Stimulated activated CD8-positive, alpha-beta memory T cell treated with anti-CD3 and anti-CD28 coated beads, Interleukin-7, amount 100 ng/mL, for 4 hours (primary cell): ENCODE measurements at places on chromosomes 2 and 18.

DNA sequence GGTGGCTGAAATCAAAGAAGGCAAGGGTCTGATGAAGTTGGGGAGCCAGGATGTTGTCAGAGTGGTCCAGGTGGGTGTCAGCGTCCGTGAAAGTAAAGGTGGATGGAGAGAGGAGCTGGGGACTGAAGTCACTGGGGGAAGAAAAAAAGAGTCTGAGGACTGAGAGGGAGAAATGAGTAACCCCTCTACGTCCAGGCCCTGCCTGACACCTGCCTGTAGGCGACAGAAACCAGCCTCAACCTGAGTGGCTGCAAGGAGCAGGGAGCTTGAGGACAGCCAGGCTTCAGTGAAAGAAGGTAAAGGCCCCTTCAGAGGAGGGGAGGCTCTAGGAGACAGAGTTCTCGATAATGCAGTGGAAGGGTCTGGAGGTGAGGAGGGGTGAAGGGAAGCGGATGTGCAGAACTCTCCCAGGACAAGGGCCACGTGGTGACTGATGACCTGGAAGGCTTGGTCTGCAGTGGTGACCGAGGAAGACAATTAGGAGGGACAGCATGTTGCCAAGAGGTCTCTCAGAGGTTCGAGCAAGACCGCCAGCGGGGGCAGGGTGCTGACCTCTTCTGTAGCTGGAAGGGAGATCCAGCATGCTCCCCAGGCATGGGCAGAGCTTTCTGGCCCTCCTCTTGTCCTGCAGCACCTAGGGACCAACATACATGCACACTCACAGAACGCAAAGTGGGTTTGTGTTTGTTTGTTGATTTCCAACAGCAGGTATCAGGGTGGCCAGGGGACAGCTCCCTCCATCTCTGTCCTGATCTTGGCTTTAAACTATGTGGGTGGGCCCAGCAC is 86.6 kb upstream of the TMEM247 start:
- DNase-seq: no peak

DNA sequence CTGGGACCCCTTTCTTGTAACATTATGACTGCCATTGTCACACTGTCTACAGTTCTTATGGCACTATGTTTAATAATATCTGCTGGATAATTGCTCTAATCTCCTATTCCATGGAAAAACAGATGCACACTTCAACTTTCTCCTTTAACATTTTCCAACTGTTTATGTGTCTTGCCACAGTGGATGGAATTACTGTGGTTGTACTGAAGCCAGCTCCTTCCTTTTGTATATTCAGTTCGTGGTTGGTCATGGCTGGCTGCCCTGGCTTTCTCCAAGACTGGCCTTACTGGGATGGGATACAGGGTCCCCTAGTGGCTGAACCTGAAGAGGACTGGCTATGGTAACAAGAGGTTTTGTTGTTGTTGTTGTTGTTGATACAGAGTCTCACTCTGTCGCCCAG is 113.9 kb downstream of the SS18 start:
- DNase-seq: no peak

DNA sequence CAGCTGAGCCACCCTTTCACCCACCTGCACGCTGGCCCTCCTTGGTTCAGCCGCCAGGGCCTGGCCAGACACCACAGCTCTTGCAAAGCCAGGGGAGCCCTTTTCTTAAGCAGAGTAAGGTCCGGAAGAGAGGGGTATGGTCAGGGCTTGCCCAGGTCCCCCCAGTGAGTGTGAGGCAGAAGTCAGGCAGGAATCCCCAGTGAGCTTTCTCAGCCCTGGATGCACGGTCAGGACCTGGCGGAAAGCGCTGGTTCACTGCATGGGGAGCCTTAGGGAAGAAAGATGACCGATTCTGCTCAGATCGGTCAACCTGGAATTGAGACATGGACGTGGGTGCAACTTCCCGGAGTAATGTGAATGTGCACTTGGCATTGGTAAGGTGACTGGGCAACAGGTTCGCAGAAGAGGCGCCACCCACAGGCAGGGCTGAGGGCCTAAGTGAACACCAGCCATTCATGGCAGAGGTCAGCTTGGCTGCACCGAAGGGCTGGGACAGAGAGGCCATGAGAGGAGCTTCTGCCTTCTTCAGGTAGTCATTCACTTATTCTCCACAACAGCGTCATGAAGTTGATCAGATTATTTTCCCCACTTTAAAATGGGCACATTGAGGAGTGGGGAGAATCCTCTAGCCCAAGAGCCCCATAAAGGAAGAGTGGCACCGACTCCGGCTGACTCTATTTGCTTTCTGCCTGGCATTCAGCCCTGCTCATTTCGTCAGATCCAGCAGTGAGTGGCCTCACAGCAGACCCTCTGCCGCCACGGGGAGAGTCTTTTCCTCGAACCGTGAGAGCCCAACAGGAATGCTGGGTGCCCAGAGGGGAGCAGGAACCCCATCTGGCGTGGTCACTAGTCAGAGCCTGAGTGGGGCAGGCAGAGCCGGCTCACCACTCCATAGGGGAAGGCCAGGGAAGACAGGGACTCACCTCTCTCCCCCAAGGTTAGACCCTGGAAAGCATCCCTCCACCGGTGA is 35.8 kb downstream of the SCTR start:
- DNase-seq: no peak

- no peak for DNase-seq
Observed at GRCh38 chr2:98601532-98602132, 6.7 kb downstream of the COA5 start.

DNA sequence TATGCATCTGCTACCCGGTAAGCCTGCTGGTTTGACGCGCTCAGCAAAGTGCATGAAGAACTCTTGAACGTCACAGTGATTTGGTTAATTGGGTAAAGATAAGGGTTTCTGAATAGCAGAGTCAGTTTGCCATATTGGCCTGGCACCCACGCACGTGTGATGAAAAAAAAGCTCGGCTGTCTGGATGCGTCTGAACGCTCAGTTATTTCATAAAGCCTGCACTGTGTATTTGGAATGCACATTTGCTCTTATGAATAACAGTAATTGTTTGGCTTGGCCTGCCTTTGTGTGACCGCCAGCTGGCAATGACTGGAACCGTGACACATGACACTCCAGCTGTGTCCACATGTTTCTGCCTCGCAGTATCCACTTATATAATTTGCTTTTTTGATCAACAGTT is 129.2 kb upstream of the MEIS1 start:
- DNase-seq: no peak

GRCh38 chr2:29775937-29776336 is 145.4 kb downstream of the ALK start:
- DNase-seq: no peak

DNA sequence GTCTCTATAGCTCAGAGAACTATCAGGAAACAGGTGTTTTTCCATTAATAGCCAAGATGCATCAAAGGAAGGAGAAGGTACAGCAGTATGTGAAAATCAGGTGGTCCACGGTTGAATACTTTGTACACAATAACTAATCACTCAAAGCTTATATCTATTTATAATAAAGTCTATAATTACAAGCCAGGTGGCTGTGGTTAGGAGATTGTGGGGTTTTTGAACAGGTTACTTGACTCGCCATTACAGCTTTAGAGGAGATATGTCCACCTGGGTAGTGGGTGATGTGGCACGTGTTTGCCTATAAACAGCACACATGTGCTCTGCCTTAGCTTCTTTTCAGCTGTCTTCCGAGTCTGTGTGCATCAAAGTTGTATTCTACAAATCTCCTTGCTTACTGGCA is 892.2 kb upstream of the ZEB2 start:
- no peak for DNase-seq

DNA sequence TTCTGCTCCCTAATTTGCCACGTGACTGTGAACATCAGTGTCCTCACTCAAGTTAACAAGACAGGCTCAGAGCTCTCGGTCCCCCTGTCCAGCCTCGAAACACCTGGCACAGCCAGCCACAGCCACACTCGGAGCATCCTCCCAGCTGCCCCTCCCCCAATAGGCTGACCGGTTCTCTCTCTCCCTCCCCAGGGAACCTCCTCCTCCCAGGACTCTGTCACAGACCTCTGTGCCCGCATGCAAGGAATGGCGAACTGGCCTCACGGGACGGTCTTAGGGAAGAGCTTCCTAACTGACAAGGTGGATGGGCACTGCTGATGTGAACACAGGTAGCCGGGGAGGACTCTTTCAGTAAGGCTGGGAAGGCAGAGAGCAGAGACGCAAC is 18.8 kb downstream of the CYP26B1 start:
- no peak for DNase-seq

- DNase-seq: no peak
Observed at GRCh38 chr2:105038383-105039061, 653 bp downstream of the MRPS9 start.

DNA sequence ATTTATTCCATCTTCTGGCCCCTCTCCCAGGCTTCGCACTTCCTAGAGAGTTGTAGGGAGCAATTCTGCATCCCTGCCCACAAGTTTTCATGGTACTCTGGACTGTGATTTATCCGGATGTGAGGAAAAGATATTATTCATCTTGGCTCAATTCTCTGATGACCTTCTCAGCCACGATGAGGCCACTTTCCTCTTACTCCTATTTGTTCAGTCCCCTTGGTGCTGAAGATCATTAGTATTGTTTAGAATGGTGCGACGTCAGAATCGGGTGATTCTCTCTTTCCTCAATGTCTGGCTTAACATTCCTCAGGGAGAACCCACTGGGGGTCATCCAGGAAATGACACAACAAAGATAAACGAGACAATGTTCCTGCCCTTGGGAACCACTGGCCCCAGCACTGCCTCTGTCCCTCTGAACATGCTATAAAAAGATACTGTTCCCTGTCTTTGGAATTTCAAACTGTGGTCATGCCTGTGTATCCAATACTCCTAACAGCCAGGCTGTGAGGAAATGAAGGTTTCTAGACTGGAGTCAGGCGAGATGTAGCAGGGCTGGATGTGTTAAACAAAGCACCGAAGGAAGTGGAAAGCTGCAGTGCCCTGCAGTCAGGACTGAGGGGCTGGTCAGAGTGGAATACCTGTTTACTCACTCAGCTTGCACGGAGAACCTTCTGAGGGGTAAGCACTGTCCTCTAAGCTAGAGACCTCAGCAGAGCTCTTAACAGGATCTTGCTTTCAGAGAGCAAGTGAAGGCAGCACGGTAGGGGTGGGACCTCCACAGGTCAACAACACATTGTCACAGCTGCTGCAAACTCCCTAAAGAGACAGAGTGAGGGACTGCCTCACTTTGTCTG is 12.9 kb upstream of the GLI2 start:
- no peak for DNase-seq

- DNase-seq: no peak
Observed at GRCh38 chr2:69577467-69578197, 65.9 kb downstream of the AAK1 start.

DNA sequence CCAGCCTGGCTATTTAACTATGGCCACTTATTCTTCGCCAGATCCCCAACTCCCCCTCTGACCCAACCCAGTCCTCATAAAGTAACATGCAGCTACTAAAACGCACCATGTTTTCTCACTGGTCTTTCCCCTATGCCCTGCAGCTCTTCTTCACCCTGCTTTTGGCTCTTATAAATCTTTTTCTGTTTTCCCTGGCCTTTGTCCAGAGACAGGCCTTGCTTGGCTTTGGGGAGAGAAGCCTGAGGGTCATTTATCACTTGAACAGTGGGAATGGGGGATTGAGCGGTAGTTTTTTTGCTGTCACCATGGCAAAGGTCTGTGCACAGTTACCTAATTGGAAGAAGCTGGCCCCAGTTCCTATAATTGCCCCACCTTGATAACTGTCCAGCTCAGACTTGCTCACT is 202.9 kb upstream of the NT5C1B start:
- no peak for DNase-seq

DNA sequence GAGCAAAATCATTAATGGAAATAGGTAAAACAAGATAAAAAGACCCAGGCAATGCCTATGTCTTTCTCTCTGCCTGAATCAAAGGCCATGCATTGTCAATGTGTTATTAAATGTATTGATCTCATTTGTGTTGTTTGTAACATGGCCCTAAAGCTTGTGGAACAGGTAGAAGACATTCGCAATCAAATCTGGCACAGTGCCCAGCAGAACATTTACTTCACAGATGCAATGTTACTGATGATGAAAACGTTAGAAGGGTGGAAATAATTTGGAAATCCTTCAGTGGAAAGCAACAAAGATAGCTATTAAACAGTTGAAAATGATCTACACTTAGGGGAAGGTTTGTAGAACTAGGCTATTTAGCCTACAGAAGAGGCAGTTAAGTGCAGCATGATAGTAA is 368.2 kb downstream of the EPHA4 start:
- no peak for DNase-seq

DNA sequence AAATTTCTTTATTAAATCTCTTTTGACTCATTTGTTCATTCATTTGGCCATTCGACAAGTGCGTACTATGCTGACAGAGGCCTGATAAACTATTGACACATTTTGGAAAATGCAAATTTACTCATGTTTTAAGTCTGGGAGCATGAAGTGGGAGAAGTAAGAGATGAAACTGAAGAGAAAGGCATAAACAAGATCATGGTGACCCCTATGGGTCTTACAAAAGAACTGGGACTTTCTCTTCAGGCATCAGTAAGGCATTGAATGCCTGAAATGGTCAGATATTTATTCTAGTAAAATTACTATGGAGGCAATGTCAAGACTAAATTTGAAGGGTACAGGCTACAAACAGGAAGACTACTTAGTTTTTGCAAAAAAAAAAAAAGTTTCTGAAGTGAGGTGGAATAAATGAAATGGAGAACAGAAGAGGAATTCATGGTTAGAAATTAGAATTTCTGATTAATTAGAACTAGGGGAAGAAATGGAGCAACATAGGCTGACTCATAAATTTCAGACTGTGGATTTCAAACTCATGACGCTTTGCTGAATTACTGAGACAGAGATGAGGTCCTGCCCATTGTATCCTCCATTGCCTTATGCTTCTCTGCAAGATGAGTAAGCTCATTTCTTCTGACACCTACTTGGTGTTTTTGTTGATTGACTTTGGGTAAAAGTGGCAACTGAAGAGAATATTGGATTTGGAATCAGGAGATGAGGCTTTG is 32.7 kb downstream of the VSNL1 start:
- DNase-seq: no peak

GRCh38 chr2:85748039-85748734 is 5.6 kb upstream of the ATOH8 start:
- no peak for DNase-seq

DNA sequence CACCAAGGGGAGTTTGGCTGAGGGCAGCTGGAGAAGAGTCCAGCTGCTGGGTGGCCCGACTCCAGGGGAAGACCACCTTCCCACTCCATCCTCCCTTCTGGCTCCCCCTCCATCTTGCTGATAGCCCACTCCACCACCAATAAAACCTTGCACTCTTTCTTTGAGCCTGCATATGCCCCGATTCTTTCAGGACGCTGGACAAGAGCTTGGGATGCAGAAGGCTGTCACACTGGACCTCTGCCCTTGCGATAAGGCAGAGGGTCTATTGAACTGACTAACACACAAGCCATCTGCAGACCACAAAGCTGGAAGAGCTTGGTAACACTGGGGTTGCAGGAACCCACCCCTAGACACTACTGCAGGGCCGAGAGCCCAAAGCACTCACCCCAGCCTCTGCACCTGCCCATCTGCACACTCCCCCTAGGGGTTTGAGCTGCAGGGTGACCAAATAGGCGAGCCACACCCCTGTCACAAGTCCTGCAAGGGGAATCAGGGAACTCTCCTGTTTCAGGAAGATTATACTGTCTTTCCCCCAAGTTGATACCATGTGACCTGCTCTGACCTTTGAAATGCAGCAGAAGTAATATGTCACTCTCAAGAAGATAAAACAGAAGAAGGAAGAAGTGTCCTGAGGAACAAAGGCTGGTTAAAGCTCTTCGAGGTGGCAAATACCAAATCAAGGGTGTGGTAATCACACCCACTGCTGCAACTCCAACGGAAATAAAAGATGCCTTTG is 70.5 kb downstream of the SMAD4 start:
- DNase-seq: no peak
